ENCODE measurements at places on chromosomes 2 and 18.

DNA sequence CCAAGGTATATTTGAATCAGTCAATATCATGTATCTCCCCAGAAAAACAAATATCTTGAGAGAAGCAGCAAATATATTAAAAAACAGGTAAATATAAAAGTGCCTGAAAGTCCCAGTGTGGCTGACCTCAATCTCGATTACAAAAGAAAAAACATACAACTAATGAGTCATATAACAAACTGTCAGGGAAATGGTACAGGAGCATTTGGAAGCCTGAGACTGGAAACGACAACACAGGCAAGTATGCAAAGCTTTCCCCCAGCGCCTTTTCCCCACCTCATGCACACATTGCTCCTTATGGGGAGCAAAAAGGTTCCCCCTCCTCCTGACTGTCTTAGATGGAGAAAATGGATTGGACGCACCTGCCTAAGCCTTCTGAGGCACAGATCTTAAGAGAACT lies 230.7 kb downstream of the TMX3 start:
- no peak for DNase-seq

- no peak for DNase-seq
These were observed 1.2 kb upstream of the ANO7 start for GRCh38 chr2:241187101-241187917.

DNA sequence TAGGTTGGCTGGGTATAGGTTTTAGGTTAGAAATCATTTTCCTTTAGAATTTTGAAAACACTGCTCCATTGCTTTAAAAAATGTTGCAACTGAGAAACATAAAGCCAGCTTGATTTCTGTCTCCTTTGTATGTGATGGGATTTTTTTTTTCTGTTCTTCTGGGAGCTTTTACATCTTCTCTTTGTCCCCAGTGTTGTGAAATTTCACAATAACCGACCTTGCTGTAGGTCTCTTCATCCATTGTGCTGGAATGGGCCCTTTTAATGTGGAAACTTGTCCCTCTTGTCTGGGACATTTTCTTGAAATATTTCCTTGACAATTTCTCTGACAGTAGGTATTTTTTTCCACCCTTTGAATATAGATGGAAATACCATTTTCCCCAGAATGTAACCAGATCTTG lies 44.0 kb upstream of the LAPTM4A start:
- no peak for DNase-seq

- DNase-seq = no peak
These were observed 139.6 kb upstream of the RAB12 start for GRCh38 chr18:8469544-8470130.

DNA sequence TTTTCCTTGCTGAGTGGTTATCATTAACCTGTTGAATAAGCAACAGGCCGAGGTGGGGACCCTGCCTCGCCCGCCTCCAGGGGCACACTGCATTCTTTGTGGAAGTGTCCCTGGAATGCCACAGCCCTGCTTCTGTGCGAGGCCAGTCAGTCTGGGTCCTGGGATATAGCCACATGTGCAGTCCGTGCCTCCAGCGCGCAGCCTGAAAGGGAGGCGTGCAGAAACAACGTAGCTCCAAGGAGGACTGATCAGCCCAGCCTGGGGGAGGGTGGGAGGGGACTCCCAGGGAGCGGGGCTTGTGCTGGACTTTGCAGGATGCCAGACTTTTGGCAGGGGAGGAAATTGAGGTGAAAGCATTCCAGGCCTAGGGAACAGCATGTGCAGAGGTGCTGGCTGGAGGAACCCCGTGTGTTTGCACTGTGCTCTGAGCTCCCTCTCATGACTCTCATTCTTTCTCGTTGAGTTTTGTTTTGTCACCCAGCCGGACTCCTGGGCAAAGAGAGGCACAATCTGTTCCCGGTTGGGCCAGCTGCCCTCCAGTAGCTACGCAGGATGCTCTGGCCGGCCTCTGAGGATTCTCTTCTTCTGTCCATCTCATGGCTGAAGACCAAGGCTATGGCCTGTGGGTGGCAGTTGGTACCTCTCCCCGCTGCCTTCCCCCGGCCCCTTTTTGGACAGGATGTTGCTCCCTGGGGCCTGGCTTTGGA lies 39.7 kb downstream of the HPCAL1 start:
- no peak for DNase-seq

- no peak for DNase-seq
These were observed 53.0 kb downstream of the ASXL2 start for GRCh38 chr2:25825238-25825637.

GRCh38 chr2:240060977-240061591 lies 7.8 kb upstream of the OR6B3 start:
- peak; percentile 39 for DNase-seq

GRCh38 chr18:69774831-69775230 lies 172.8 kb downstream of the CD226 start:
- no peak for DNase-seq

DNA sequence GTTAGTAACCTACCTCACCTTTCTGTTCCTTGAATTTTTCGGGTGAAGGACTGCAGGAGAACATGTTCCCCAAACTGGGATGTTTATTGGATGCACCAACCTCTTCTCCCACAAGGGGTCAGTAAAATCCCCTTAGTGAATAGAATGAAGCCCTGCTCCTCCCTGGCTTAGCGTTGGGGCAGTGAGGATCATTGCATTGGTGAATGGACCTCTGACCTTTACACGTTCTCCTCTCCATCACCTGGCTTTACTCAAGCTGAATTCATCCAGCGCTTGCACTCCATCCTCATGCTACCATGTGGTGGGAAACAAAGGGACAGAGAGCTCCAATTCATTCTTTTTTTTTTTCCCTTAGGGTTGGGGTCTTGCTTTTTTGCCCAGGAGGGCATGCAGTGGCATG lies 157.2 kb downstream of the MIB1 start:
- DNase-seq = peak; percentile 75

DNA sequence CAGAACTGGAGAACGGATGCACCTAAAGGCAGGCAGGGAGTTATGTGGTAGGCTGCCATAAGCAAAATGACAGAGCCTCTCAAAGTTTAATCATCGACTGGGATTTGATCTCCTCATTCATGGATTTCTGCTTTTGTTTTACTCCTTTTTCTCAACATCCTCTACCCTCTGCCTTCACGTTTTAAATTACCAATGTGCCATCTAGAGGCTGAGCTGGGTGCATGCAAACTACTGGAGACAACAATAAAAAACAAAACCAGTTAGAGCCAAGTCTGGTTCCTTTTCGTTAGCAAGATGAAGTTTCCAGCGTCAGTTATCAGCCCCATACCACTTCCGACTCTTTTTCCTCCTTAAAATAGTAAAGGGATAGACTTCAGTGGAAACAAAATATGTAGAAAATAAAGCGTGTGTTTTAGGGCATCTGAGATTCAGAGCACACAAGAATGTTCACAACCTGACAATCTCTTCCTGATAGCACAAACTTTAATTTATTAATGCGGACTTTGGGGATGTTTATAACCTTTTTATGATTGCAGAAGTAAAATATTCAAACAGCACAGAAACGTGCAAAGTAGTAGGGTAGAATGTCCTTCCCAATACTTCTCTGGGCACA lies 117.0 kb downstream of the LAMA1 start:
- DNase-seq = peak; percentile 22

- DNase-seq = no peak
These were observed 33.6 kb upstream of the ATP6V1B1 start for GRCh38 chr2:70902067-70902442.

DNA sequence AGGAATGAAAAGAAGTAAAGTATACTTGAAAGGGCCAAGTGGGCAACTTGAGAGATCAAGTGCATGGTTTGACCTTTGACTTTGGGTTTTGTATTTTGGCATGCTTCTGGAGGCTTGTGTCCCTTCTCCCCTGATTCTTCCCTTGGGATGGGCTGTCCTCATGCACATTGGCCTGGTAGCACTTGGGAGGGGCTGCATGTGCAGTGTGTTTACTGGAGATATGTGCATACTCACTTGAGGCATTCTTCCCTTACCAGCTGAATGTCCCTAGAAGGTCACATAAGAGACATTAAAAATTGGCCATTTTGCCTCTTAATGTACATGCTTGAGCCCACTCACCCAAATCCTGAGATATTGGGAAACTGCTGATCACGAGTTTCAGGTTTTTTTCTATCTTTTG lies 65.2 kb downstream of the KYNU start:
- no peak for DNase-seq

- DNase-seq = no peak
These were observed 42.9 kb upstream of the EML6 start for GRCh38 chr2:54680397-54681041.

DNA sequence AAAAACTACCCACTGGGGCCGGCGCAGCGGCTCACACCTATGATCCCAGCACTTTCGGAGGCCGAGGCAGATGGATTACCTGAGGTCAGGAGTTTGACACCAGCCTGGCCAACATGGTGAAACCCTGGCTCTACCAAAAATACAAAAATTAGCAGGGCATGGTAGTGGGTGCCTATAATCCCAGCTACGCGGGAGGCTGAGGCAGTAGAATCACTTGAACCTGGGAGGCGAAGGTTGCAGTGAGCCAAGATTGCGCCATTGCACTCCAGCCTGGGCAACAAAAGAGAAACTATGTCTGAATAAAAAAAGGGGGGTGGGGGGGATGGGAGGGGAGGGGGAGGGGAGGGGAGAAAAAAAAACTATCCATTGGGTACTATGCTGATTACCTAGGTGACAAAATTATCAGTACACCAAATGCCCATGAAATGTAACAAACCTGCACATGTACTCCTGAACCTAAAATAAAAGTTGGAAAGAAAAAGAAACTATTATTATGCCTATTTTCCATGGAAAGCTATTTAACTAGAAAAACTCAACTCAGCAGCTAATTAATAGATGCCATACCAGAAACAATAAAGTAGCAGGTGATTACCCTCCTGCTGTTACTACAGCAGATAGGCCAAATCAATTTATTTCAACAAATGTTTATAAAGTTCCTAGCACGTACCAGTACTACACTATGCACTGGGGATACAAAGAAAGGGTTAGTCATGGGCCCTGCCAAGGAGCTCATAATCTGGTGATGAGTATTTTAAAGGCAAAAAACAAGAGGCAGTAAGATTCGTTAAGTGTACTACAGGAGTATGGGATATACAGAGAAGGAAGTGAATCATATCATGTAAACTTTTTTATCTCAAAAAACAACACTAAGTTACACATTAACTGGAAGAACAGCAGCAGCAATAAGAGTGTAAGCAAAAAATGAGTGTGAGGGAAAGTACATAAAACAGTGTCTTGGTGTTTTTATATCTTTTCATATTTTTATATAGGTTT lies 112.8 kb upstream of the SLC39A10 start:
- DNase-seq = no peak

DNA sequence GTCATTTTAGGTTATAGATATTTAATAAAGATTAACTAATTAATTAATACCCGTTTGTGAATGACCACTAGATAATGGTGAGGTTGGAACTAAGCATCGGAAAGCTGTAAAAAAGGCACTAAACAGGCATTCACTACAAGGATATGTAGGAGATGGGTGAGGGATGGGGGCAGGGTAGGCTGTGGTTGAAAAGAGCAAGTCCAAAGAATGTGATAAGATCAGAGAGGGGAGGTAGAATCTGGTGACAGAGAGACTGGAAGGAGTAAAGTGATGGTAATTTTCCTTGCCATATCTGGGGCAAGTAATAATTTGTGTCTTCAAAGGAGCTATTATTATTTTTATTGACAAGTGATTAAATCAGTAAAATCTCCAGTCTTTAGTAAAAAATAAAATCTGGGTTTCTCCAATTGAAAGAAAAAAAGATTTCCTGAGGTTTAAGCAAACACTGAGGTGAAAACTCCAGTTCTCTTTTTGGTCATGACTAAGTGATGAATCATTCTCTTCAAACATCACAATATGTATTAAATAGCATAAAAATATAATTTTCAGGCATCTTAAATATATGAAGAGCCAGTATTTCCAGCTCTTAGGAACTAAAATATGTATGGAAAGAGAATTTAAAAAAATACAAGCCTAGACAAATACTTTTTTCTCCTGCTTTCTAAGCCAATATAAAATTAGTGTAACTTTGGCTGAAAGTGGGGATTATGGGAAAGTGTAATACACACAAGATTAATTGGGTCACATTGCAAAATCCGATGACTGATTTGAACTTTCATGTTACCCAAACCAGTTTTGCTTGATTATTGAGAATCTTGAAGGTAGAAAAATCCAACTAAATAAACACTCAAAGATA lies 259.1 kb upstream of the RBMS1 start:
- DNase-seq = no peak

DNA sequence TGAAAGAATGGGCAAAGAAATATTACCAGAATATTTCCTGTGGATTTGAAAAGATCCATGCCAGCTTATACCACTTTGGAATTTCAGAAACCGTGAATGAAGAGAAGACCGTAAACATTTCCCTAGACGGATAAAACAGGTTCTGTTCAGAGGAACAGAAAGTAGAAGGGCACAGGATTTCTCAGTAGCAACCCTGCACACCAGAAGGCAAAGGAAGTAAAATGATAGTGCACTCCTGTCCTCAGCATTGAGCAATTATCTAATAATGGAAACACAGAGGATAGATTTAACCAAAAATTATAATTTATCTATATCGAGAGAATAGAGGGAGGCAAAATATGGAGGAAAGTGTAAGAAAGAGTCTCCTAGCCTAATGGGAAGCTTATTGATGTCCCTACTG lies 87.0 kb upstream of the ITGA6 start:
- no peak for DNase-seq

DNA sequence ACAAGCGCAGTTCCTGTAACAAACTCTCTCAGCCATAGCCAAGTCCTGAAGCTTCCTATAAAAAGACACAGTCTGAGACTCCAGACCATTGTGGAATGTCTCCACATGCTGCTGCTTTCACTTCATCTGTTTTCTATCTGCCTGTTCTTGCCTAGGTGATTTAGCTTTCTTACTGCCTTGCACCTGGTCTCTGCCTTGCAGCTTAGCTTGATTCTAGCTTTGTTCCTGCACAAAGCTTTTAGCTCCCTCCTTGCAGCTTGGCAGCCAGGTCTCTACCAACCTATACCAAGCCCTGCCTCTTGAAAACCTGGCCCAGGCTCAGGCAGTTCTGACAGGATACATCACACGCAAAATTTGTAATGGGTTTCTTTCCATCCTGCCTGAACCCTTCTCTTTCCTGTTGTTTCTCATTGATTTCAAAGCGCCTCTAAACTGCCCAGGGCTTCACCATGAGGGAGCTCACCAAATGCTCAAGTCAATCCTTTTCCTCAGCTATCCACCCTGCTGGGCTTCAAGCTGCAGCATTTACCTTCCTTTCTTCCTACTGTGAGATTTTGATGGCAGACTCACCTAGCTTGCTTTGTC lies 941.3 kb upstream of the NXPH2 start:
- DNase-seq = no peak

DNA sequence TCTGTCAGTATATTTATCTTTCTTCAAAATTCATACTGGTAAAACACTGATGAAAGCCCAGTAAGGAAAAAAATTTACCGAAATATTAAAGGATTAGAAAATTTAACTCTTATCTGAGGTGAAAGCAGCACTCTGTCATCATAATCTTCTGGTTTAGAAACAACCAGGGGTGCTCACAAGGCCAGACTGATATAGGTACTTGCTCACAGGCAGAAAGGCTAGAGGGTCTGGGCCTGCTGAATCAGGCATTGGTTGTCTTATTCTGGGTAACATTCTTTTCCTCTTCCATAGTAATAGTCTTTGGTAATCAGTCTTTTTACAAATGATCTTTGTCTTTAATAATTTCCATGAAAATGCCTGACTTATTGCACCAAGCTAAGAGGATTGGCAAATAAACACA lies 221.4 kb upstream of the TFPI start:
- DNase-seq = no peak

GRCh38 chr2:181076658-181077057 lies 96.3 kb downstream of the UBE2E3 start:
- DNase-seq = no peak

GRCh38 chr2:106547164-106547903 lies 60.2 kb downstream of the CD8B2 start:
- DNase-seq = no peak

Measured in HEK293T (cell line).